Fibroblast of pulmonary artery (primary cell): ENCODE measurements at places on chromosomes 4 and X.
A peak's percentile ranks its signal among the peaks of the same experiment; 100 is the strongest.

DNA sequence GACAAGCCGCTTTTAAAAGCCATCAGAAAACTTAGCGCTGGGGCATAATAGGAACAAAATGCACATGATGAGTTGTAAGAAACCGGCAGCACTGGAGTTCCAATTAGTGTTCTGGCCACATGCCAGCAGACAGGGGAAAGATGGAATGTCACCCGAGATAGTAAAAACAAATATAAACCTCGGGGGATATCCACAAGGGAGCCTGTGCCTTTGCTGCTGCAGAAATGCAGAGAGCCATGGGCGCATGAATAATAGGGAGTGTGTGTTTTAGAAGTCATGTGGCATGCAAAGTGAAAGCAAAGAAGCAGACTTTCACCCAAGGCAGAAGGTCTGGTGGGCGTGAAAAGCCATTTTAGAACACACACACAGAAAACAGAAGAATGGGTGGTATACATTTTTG, 19.1 kb downstream of the GPRASP3 start:
- DNase-seq = no peak

- no peak for DNase-seq
Measured at GRCh38 chr4:165192500-165192898, 14.9 kb upstream of the KLHL2 start.

- DNase-seq = no peak
Measured at GRCh38 chr4:41110050-41110449, 104.3 kb downstream of the APBB2 start.

DNA sequence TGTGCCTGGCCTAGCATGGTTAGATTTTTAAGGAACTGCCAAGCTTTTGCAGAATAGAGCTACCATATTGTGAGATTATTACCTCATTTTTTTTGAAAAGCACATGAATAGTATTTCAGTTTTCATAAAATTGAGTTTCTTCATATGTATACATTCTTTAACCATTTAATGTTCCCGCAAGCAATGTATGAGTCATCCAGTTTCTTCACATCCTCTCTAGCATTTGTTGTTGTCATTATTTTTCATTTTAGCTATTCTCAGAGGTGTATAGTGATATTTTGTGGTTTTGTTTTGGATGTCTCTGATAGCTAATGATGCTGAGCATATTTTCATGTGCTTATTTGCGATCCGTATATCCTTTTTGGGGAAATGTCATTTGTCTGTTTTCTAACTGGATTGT, 74.9 kb downstream of the GLUD2 start:
- DNase-seq = peak; percentile 1

GRCh38 chr4:7826909-7827306, 112.8 kb downstream of the AFAP1 start:
- no peak for DNase-seq

GRCh38 chr4:26724534-26724933, 136.1 kb upstream of the STIM2 start:
- no peak for DNase-seq

DNA sequence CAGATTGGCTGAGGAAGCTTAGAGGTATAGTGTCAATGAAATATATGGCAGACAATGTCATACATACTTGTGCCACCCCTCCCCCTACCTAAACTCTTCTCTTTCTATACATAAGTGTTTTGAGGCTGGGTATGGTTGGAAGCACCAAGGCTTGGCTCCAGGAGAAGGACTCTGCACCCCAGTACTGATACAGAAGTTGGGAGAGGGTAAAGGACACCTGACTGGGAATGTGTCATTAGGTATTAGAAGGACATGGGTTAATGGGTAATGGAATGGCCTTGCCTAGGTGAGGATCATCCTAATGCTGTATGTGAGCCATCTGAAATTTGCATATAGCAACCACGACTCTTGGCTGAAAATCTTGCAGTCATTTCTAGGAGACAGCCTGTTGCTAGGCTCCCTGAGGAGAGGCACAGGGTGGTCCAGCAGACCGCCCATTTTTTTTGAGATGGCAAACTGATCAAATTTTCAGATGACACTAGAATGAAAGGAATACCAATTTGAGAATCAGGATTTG, 26.8 kb upstream of the AP1S2 start:
- DNase-seq = no peak

DNA sequence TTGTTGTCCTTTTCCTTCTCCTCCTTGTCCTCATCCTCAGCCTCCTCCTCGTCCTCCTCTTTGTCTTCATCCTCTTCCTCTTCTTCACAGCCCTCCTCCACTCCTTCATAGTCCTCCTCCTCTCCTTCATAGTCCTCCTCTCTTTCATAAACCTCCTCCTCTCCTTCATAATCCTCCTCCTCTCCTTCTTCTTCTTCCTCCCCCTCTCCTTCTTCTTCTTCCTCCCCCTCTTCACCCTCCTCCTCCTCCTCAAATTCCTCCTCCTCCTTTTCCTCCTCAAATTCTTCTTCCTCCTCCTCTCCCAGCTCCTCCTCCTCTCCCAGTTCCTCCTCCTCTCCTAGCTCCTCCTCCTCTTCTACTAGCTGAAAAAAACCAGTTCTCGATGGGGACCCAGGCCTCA, 143.8 kb upstream of the RADX start:
- DNase-seq = no peak

GRCh38 chr4:14583331-14583730, 418.9 kb upstream of the CPEB2 start:
- no peak for DNase-seq

GRCh38 chrX:128622296-128622695, 570.1 kb upstream of the ACTRT1 start:
- no peak for DNase-seq

- no peak for DNase-seq
Measured at GRCh38 chrX:44975666-44976263, 102.8 kb downstream of the KDM6A start.

GRCh38 chrX:126272795-126273497, 106.9 kb upstream of the DCAF12L2 start:
- DNase-seq = no peak

DNA sequence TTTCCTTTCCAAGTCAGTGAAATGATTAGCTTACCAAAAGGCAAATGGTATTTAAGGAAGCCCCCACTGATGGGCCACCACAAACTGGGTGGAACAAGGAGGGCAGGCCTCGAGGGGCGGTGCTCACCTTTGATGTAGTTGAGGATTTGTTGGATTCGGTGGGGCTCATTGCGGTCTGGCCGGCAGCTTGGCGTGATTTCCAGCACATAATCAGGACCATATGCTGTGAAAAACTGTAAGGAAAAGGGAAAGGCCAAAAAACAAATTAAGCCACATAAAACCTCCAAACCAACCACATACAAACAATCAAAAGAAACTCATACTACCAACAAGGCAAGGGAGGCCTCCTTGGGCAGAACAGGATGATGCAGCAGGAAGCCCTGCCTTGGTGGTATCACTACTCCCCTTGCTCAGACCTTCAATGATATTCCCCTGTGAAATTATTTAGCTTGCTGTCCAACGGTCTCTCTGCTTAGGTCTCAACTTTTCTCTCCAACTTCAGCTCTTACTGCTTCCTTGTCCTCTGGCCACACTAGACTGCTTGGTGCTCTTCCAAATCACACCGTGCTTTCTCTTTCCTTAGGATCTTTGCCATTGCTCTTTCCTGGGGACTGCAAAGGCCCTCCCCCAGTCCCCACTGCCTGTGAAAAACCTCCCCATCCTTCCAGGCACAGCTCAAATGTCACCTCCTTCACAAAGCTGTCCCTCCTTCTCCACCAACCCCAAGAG, 46.1 kb upstream of the CITED1 start:
- DNase-seq = no peak

- no peak for DNase-seq
Measured at GRCh38 chrX:8845469-8845868, 44.3 kb upstream of the FAM9A start.

GRCh38 chr4:159271856-159272255, 169.0 kb downstream of the RAPGEF2 start:
- DNase-seq = no peak

DNA sequence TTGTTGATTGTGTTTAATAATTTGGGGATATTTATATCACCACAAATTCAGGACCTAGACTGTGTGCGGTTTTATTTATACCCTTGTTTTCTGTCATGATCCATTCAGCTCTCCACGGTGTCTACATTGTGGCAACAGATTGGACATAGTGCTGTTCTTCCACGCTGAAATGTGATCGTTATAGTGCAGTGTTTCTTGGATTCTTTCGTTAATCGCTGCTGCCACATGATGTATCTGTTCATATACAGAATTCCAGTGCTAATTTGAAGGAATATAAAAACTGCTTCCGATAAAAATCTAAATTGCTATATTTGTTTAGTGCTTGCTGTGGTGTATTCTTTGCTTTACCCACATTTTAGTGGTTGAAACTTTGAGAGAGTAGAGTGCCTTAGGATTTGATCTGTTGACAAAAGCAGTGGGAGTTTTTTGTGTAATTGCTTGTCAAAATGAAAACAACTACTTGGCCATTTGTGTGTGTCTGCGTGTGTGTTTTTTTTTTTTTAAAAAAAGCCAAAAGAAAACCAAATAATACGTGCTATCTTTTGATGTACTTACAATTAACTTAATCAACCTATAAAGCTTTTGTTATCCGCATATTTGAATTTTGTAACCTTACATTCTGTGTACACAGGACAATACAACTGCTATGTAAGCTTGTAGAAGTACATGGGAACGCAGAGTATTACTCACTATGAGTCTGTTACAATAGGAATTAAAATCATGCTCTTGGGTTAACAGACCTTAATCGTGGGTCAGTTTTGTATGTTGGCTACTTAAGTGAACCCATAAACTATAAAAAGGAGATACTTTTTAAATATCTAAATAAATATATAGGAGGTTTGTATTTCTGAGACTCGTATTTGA, 353.3 kb downstream of the ARHGAP24 start:
- DNase-seq = peak; percentile 45

- no peak for DNase-seq
Measured at GRCh38 chr4:2132438-2132837, 73.3 kb downstream of the NAT8L start.

- no peak for DNase-seq
Measured at GRCh38 chr4:186204686-186205085, 13.3 kb downstream of the CYP4V2 start.

- DNase-seq = no peak
Measured at GRCh38 chr4:86482306-86483172, 111.6 kb upstream of the PTPN13 start.

DNA sequence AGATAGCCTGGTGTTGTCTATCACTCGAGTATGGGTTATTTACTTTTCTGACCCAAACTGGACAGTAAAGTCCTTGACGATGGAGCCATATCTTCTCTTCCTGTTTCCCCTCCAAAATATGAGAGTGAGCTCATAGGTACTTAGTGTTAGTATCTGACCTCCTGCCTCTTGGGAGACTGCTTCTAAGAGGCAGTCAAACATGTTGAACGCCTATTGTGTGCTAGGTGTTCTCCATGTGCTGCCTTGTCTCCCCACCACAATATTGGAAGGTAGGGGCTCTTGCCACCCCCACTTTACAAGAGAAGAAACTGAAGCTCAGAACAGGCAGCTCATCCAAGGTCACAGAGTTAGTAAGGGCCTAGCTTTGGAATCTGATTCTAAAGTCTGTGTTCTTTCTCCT, 8.3 kb downstream of the EFNB1 start:
- DNase-seq = no peak

- no peak for DNase-seq
Measured at GRCh38 chr4:139547979-139548378, 8.0 kb downstream of the SETD7 start.

- DNase-seq = no peak
Measured at GRCh38 chr4:53378171-53378482, 686 bp downstream of the FIP1L1 start.

- DNase-seq = no peak
Measured at GRCh38 chr4:1285151-1285789, 4.4 kb upstream of the MAEA start.

GRCh38 chrX:153762626-153763173, 1.3 kb upstream of the PLXNB3 start:
- DNase-seq = no peak

DNA sequence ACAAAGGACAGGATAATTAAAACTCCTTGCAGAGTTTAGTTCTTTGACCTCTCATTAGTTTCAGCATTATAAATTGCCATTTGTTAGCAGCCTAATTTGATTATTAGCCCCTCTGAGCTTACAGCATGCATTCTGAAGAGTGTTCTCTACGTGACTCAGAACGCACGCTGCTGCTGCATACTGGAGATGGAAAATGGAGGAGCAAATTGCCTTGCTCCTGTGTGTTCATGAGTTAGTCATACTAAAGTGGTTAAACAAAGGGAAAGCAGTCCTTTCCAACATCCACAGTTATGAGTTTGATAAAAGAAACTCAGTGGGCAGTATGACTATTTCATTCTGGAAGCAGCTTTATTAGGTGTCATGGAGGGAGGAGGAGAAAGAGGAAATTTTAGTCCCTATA, 922.5 kb downstream of the RPA4 start:
- DNase-seq = no peak

DNA sequence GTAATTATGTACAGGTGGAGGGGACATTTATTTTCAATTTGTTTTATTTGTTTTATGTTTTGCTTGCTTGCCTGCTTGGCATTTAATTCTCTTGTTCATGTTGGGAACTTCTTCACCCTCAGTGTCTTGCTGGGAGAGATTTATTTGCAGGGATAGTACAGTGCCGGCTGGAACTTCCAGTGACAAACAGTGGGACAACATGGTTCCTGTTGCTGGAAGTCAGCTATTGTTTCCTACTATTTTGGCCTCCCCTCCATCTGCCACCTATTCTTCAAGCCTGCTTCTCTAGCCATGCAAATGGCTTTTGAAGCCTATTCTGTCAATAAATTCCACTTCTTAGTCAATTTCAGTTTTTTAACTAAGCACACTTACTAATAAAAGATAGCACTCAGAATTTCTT, 105.4 kb upstream of the BANK1 start:
- DNase-seq = no peak

DNA sequence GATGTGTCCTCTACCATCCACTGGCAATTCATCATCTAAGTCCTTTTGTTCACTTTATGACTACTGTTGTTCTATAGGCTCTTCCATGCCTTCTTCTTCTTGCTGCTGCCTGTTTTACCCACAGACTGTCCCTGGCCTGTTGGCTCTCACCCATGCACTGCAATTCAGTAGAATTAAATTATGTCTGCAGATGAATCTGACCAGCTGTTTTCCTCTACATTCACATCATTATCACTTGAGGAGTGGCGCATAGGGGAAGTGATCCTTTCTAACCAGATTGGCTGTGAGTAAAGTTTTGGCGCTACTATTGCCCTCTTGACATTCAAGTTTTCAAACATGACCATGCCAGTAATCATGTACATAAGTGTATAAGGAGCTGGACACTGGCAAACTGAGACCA, 91.7 kb downstream of the FRMPD4 start:
- DNase-seq = no peak

- no peak for DNase-seq
Measured at GRCh38 chrX:98459669-98460068, 1576.0 kb downstream of the RPA4 start.

- no peak for DNase-seq
Measured at GRCh38 chr4:9384126-9384525, 21.2 kb downstream of the USP17L30 start.
